ENCODE measurements at places on chromosomes 5 and 9.

- peak overlapping the region; percentile 67 for H3K27ac ChIP-seq
- peak; percentile 92 for DNase-seq
- peaks cover 30% of the 10 kb centered on the region for H3K27me3 ChIP-seq
- H3K4me1 ChIP-seq: peaks cover 15% of the 10 kb centered on the region
- peak overlapping the region; percentile 47 for H3K4me3 ChIP-seq
Measured at GRCh38 chr5:53478411-53479044, 1.9 kb upstream of the FST start.

DNA sequence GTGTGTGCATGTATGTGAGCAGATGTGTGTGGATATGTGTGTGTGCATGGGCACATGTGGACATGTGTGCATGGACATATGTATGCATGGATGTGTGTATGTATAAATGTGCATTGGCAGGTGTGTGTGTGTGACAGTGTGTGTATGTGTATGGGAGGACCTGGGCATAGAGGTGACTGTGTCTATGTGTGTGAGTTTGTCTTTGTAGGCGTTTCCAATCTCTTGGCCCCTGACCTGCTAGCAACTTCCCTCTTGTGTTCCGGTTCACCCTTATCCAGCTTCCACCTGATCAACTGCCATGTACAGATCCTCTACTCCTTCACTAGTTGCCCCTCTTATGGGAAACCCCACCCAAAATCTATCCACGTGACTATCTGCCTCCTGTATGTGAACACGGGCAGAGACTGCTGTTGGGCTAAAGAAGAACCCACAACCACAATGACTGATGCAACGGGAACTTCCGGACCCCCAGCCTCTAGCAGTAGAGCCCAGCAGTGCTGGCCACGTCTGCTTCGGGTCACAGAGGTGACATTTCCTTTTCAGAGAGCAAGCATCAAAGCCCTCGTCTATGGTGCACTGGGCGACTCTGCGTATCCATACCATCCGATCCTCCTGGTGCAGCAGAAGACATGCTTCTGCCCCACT, 24.9 kb upstream of the GADD45G start:
- no peak overlapping the region for H3K27ac ChIP-seq
- H3K36me3 ChIP-seq: no peaks in the 10 kb centered on the region
- peaks cover 3% of the 10 kb centered on the region for H3K27me3 ChIP-seq
- H3K4me1 ChIP-seq: no peaks in the 10 kb centered on the region
- no peak for DNase-seq

DNA sequence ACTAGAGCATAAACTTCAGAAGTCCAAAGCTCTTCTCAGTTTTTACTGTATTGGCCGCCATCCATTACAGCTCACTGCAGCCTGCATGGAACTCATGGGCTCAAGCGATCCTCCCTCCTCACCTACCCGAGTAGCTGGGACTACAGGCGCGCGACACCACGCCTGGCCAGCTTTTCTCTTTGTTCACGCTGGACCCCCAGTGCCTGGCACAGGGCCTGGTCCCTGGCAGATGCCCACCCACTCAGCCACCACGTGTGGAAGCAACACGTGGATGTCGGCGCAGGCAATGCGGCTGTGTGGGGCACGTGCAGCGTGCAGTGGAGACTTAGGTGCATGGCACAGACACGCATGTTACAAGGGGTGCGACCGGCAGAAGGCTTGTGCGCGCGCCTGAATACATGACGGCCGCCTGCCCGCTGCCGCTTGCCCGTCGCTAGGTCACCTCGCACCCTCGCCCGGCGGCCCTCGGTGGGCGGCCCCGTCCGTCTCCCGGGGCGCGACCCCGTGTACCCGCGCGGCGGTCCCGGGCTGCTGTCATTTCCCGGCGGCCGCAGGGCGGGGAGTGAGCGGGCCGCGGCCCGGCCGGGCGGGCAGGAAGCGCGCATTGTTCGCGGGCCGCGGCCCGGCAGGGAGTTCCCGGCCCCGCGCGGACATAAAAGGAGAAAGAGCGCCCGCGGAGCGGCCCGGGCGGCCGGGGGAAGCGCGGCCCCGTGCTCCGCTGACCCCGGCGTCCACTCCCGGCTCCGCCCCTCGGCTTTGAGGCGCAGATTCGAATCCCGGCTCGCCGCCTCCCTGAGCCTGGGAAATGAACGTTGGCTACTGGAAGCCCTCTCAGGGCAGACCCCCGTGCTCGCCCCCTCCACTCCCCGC, 24.1 kb upstream of the PTGS1 start:
- DNase-seq: peak; percentile 58
- H3K4me1 ChIP-seq: peaks cover 15% of the 10 kb centered on the region
- peaks cover 16% of the 10 kb centered on the region for H3K27me3 ChIP-seq
- peak overlapping the region; percentile 75 for H3K27ac ChIP-seq
- peak overlapping the region; percentile 42 for H3K4me3 ChIP-seq

- H3K27ac ChIP-seq: no peak overlapping the region
- DNase-seq: peak; percentile 70
- H3K36me3 ChIP-seq: no peaks in the 10 kb centered on the region
- H3K4me1 ChIP-seq: peaks cover 4% of the 10 kb centered on the region
- H3K27me3 ChIP-seq: no peaks in the 10 kb centered on the region
Measured at GRCh38 chr5:125550274-125550673, 803.8 kb upstream of the ZNF608 start.

DNA sequence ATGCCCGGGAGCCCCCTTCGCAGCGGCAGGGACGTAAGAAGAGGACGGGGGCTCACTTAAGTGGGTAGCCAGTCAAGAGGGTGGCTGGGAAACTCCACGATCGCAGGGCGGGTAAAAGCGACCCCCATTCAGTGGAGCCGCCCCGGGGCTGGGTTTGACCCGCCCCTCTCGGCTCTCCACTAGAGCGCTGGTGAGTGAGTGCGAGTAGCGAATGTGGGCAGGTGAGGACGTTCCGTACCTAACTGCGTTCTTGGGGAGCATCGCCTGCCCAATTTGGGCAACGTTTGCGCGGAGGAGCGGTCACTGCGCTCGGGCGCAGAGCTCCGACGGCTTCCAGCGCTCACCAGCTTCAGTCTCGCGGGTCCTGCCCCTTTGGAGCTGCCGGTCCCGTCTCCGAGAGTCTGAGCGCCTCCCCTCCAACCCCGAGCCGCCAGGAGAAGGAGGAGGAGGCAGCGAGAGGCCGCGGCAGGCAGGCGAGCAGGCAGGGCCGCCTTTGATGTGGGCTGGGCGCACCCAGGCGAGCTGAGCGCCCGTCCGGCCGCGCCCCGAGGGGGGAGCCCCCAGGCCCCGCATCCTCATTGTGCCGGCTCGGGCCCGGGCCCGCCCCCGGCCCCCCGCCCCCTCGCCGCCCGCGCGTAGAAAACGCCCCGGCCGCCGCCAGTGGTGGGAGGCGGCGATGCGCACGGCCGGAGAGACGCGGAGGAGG, at the start of gene FGF18:
FGF18 (plus strand) TSS at position 666 of the 706 bp plus-strand sequence. CDS start 553 bp downstream, outside the sequence.
- H3K27me3 ChIP-seq: peaks cover 26% of the 10 kb centered on the region
- peak; percentile 92 for DNase-seq
- H3K27ac ChIP-seq: peak within 1 kb of the TSS; percentile 84
- peak within 1 kb of the TSS; percentile 59 for H3K4me3 ChIP-seq

DNA sequence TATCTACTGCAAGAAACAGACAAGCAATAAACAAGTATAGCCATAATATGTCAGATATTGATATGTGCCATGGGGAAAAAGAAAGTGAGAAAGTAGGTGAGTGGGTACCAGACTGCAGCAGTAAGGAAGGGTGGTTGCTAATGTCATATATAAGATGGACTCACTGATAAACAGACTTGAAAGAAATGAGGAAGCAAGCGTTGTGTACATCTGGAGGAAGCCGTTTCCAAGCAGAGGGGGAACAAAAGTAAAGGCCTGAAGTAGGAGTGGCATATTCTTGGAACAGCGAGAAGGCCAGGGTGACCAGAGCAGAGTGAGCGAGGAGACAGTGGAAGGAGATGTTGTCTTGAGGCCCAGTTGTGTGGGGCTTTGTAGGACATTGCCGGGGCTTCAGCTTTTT, 142.2 kb upstream of the MAP3K1 start:
- peak; percentile 71 for DNase-seq
- no peak overlapping the region for H3K4me3 ChIP-seq
- no peak overlapping the region for H3K27ac ChIP-seq
- no peaks in the 10 kb centered on the region for H3K27me3 ChIP-seq

GRCh38 chr5:62587737-62588136, 9.1 kb downstream of the LRRC70 start:
- no peak overlapping the region for H3K27ac ChIP-seq
- no peak for DNase-seq
- H3K4me1 ChIP-seq: no peaks in the 10 kb centered on the region
- no peaks in the 10 kb centered on the region for H3K27me3 ChIP-seq
